ENCODE measurements at places on chromosomes 1 and 21. TPM values are rescaled to one million over a fixed set of nuclear protein-coding genes. Genes with fewer than 3 reads are reported as not detected.

Gene PEX11B
- total RNA-seq: 27.1 TPM

Gene HPDL
- total RNA-seq: not detected

DNA sequence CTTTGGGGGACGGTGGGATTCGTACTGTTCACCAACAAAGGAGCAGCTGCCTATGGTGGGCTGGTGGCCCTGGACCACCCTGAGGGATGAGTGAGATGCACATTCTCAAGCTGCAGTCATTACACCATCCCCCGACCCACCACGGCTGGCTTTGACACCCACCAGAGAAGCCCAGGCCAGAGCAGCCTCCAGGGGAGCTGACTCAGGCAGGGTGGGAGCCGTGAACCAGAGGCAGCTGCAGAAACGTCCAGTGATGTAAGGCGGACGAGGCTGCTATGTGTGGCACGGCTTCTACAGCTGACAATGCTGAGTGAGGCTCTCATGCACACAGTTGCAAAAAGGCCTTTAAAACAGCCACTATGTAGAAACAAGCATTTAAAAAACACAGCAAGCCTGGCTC, 40.1 kb downstream of the CHAF1B start:
- DNase-seq: peak; percentile 78

Gene MX1
- total RNA-seq: 22.6 TPM

- DNase-seq: peak; percentile 94
Measured at GRCh38 chr1:21255284-21255942, 34.9 kb downstream of the ECE1 start.

Gene GSTM5
- total RNA-seq: not detected

- no peak for DNase-seq
Measured at GRCh38 chr1:202049129-202049528, 38.7 kb downstream of the ELF3 start.

- no peak for DNase-seq
Measured at GRCh38 chr1:73644198-73644597, 553.8 kb downstream of the LRRIQ3 start.
